IMR-90 (cell line): ENCODE measurements at places on chromosomes 7 and 10.

- no peak for DNase-seq
These were observed 187.5 kb upstream of the NFE2L3 start for GRCh38 chr7:25964483-25964991.

GRCh38 chr10:120345186-120345585 is 111.8 kb upstream of the PLPP4 start:
- DNase-seq = no peak

DNA sequence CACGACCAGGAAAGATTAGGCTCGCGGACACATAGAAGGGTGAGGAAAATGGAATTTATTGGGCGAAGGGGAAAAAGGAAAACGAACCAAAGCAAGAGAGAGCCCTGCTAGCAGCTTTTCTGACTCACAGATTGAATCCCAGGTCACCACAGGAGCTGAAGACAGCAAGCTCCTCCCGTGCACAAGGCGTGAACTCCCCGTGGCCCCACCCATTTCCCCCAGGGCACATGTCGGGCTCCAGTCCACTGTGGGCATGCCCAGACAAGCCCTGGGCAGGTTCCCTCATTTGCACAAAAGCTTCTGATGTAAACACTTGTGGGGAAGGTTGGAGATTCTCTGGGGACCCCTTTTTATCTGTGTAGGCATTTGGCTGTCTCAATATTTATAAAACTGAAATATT is 582.4 kb downstream of the SUGCT start:
- peak; percentile 81 for DNase-seq

GRCh38 chr10:108049668-108050067 is 885.2 kb upstream of the SORCS1 start:
- DNase-seq = no peak

- no peak for DNase-seq
These were observed 213.6 kb upstream of the TBX20 start for GRCh38 chr7:35467456-35467978.

GRCh38 chr10:102776779-102777456 is 33.2 kb downstream of the WBP1L start:
- peak; percentile 98 for DNase-seq

DNA sequence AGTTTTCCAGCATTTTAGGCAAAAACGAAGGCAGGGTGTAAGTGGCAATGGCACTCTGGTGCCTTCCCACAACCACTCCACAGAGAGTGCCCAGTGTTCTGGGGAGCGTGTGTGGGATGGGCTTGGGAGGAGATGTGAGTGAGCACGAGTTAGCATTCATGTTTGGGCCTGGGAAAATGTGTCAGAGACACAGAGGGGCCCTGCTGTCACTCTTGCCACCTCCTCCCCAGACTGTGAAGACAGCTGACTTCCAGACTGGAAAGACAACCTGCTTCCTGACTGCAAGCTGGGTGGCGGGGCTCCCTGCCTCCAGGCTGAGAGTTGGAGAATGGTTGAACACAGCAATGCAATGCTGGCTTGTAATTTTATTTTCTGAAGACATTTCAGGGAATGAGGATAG is 454.5 kb upstream of the ZMIZ1 start:
- no peak for DNase-seq

DNA sequence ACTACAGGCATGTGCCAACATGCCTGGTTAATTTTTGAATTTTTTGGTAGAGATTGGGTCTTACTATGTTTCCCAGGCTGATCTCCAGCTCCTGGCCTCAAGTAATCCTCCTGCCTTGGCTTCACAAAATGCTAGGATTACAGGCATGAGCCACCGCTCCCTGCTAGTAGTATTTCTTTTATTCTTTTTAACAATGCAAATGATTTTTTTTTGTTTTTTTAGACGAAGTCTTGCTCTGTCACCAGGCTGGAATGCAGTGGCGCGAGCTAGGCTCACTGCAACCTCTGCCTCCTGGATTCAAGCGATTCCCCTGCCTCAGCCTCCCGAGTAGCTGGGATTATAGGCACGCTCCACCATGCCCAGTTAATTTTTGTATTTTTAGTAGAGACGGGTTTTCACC is 58.1 kb downstream of the SVIL start:
- DNase-seq = no peak

- DNase-seq = no peak
These were observed 23.3 kb downstream of the ANTXRL start for GRCh38 chr10:46310143-46310514.

DNA sequence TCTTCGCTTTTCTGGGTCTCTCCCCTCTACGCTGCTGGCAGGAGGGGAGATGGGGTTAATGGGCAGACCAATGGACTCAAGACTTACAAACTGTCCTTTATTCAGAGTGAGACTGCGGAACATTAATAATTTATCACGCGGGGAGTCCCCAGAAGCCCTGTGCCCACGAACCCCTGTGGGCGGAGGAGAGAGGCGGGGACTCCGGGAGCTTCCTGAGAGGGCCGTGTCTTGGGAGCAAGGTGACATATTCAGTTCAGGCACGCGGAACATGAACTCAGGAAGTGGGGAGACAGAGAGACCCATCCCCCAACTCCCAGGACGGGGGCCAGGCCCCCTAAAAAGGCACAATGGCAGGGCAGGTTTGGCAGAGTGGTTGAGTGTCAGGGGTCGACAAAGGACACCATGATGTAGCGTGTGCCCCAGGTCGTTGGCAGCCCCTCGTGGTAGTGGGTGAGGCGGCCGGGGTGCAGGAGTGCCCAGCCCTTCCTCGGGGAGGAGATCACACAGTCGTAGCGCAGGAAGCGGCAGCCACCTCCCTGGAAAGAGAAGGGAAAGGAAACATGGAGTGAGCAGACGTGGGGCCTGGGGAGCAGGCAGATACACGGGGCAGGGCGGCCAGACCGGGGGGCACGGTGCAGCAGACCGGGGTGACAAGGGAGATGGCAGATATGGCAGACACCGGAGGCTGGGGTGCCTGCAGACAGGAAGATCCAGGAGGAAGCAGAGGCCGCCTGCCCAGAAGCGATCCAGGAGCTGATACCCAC is 5.2 kb upstream of the MOGAT3 start:
- DNase-seq = no peak

GRCh38 chr10:80492848-80493521 is 38.9 kb downstream of the TSPAN14 start:
- peak; percentile 37 for DNase-seq

DNA sequence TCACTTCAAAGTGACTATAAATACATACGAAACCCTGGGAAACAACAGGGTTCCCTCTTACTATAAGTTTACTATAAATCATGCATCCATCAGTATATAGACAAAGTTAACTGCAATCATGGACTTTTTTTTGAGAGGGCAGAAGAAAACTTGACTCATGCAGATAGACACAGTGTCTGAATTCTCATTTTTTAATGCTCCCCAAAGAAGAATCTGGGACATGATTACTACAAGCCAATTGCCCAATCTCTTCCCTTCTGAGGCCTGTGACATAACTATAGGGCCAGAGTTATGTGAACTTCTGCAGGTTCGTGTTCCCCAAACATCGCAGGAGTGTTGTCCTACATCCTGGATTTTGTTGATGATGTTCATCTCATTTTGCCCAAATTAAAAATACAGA is 376.5 kb downstream of the KCNMA1 start:
- no peak for DNase-seq

DNA sequence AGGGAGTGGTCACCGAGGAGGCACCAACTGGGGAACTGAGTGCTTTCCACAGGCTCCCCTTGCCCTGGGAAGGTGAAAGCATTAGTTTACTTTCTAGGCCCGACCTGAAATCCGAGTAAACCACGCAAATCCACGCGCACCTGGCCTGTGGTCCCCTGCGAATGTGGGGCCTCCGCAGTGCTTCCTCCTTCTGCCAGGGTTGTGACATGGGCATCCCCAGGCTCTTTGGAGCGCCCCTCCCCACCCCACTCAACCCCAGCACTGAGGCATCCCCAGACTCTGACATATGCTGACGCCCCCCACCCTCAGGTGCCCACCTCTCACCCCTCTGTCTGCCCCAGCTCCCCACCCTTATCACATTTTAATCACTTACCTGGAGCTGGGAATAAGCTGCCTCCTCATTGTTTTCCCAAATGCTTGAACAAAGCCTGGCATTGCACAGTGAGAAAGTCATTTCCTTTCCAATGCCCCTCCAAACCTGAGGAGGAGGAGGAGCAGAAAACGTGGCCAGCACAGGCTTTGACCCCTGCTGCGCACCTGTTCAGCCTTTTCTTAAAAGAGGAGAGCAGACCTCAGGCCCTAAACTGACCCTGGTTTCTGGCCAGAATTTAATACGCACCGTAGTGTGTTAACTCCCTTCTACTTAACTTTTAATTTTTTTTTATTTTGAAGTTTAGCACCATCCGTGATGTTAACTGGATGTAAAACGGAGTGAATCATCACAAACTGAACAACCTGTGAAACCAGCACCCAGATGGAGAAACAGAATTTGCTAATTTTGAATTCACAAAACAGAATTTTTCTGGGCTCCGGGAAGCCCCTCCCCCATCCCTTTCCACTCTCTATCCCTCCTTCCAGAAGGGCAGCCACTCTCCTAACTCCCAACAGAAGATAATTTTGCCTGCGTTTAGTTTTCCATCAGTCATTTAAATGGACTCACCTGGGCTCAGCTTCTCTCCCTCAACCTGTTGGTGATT is 129.4 kb downstream of the WDR11 start:
- no peak for DNase-seq

DNA sequence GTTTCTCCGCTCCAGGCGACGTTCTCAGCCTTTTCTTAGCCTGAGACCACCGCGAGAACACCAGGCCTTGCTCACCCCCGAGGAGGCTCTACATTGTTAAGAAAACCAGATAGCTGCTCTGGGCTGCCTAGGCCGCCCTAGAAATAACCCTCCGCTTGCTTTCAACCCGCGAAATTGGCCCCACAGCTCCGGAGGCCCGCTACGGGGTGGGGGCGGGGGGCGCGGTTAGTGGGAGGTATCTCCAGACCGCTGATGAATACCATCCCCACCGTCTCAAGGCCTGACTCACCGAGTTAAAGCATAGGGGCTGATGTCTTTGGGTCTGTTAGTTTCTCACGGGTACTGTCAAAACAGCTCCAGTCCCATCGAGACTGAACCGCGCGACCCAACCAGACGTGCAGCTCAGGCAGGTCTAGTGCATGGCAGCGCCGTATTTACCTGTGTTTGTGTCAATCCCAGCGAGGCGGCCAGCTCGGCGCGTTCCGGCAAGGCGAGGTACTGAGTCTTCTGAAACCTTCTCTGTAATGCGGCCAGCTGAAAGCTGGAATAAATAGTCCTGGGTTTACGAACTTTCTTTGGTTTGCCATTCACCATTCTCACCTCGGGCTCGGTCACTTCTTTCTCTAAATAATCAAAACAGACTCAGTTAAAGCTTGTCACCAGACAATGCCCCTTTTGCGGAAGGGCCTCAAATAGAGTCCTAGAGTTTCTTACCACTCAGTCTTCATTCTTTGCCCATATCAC is 2.7 kb downstream of the DLX5 start:
- DNase-seq = no peak

- DNase-seq = no peak
These were observed 51.0 kb downstream of the ATXN7L1 start for GRCh38 chr7:105825371-105825770.

DNA sequence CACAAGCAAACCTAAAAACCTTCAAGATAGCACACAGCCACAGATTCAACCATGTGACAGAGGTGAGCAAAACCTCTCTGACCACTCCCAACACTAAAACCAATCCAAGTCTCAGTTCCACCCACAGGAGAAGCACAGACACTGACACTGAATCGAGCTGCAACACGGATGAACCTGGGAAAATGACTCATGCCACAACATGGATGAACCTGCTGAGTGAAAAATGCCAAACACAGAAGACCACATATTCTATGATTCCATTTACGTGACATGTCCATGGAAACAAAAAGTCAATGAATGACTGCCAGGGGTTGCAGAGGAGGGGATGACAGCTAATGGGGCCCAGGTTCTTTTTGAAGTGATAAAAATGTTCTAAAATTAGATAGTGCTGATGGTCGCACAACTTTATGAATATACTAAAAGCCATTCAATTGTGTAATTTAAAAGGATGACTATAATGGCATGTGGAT is 22.0 kb downstream of the CYTH3 start:
- DNase-seq = no peak

DNA sequence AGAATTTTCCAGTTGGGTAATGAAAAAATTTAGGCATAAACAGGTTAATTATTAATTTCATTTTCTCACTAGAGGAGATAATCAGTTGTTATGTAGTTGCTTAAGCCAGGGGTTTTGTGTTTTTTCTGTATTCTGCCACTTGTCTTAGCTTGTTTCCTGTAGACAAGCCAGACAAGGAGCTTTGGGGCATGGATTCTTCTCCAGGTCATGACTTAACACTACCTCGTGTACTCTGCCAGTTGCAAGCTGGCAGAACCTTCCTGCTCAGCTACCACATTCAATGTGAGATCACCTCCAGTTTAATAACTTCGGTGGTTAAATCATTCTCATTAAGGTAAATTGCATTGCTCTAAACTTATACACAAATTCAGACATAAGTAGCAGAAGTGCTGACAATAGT is 1.8 kb downstream of the CCM2 start:
- no peak for DNase-seq

- no peak for DNase-seq
These were observed 19.8 kb downstream of the TSPAN13 start for GRCh38 chr7:16773326-16773725.

- DNase-seq = no peak
These were observed 22.7 kb downstream of the HECW1 start for GRCh38 chr7:43135129-43135528.

- DNase-seq = no peak
These were observed 34.1 kb downstream of the CREM start for GRCh38 chr10:35160743-35161142.

- DNase-seq = no peak
These were observed 25.9 kb upstream of the C10orf71 start for GRCh38 chr10:49273082-49273465.

DNA sequence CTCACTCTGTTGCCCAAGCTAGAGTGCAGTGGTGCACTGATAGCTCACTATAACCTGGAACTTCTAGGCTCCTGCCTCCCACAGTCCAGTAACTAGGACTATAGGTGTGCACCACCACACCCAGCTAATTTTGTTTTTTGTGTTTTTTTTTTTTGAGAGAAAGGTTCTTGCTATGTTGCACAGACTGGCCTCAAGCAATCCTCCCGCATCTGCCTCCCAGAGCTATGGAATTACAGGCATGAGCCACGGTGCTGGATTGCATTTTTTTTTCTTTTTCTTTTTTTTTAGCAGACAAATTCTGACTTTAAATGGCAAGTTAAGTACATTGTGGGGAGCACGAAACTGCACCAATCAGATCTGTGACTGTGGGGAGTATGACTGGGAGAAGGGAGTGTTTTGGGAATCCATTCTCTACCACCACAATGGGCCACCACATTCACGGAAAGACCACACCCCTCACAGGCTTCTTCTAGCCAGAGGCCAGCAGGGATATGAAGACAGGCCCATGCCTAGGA is 58.1 kb upstream of the MSMB start:
- DNase-seq = no peak

DNA sequence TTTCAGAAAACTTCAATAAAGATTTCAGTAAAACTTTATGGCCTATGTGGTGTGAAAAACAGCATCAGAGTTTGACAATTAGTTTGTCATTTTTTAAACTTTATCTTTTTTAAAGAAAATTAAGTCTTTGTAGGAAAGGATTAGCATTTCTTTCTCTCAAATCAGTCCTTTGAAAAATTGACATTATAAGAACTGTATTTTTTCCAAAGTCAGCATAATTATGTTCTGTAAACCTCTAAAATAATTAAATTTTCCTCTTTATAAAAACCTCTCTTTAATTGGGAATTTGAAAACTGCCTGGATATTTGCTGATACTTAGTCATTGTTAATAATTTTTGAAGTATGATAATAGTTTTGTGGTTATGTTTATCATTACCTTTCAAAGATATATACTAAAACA is 226.7 kb upstream of the KAT6B start:
- no peak for DNase-seq
